ENCODE measurements at places on chromosomes 5 and 9. TPM values are rescaled to one million over a fixed set of nuclear protein-coding genes. Genes with fewer than 3 reads are reported as not detected.

GRCh38 chr9:116589392-116590354 is 97.4 kb upstream of the TRIM32 start:
- DNase-seq: no peak

DNA sequence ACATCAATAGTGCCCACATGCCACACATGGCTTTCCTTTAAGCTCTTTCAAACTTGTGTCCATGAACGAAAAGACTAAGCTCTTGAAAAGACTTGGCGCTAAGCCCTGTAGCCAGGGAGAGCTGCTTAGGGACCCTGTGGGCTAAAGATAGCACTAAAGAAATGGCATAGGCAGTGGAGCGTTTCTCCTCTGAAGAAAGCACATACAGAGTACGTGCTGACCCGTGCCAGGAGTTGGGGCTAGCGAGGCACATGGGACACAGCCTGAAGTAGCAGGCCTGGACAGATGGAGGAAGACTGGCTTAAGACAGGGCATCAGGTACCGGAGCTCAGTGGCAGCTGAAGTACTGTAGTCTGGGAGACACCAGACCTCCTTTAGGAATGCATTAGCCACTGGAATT is 39.7 kb downstream of the ADGRV1 start:
- DNase-seq: no peak

GRCh38 chr5:134525683-134526482 is 413 bp downstream of the JADE2 start:
- DNase-seq: peak; percentile 30

DNA sequence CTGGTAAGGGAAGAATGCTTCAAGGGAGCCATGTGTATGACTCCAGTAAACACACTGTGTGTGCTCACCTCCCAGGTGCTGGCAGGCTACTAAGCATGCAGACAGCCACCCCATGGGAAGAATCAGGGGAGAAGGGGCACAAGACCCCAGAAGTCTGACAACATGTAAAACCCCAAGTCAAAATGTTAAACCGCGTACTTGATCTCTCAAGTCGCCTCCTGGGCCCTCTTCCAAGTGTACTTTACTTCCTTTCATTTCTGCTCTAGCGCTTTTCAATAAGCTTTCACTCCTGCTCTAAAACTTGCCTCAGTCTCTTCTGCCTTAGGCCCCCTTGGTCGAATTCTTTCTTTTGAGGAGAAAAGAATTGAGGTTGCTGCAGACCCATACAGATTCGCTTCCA is 31.3 kb downstream of the DAPK1 start:
- DNase-seq: no peak

DNA sequence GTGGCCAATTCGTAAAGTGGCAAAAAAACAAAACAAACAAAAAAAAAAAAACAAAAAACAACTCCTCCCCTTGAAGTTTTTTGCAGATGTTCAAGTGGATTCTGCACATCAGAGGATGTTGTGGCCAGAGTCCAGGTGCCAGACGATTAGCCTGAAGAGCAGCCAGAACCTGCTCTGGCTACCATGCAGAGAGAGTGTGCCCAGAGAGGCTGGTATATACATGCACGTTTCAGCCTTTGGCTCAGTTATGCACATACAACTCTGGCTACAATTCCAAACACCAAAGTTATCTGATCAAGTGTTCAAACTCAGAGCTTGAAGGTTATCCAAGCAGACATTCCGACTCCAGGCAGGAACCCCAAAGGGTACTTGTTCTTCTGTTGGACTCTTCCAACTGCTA is 34.7 kb downstream of the GGTA1 start:
- no peak for DNase-seq

FOXD4L5 gene
- total RNA-seq: not detected

DENND1A gene
- 18.6 TPM for total RNA-seq

GMCL2 gene
- not detected for total RNA-seq

PDE4D gene
- total RNA-seq: 42.4 TPM

- no peak for DNase-seq
These were observed 28.1 kb downstream of the TGFBI start for GRCh38 chr5:136056771-136057335.

DNA sequence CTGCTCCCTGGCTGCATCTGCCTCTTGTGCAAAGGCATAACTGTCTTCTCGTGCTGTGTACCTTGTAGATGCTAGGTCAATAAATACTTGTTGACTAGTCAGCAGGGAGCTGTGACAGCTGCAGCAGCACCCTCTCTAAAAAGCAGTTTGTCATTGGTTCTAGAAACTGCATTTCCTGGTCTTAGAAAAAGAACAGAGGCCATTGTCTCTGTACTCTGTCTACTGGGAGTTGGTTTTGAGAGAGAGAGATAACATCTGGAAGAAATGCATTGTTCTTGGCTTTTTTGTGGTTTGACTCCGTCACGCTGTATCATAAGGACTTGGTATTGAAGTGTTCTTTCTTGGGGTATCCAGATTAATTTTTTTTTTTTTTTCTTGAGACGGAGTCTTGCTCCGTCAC is 32.3 kb downstream of the SH3GLB2 start:
- no peak for DNase-seq

TNIP1 gene
- total RNA-seq: 135 TPM

DNA sequence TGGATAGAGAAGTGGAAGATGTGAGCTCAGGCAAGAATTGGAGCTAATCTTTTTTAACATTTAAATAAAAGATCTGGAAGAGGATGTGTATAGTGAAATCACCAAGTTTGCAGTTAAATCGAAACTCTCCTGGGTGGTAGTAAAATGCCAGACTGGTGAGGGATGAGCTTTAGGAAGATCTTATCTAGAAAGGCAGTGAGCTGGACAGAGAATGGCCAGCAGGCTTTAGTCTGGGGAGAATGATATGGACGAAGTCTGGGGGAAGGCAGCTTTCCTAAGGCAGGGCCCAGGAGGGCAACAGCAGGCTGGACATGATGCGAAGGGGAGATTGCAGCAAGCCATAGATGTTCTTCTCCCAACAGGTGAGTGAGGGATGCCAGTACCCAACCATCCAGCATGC is 25.6 kb downstream of the UNC5A start:
- no peak for DNase-seq

- no peak for DNase-seq
These were observed 163.8 kb upstream of the TRPM3 start for GRCh38 chr9:71285191-71285656.

DNA sequence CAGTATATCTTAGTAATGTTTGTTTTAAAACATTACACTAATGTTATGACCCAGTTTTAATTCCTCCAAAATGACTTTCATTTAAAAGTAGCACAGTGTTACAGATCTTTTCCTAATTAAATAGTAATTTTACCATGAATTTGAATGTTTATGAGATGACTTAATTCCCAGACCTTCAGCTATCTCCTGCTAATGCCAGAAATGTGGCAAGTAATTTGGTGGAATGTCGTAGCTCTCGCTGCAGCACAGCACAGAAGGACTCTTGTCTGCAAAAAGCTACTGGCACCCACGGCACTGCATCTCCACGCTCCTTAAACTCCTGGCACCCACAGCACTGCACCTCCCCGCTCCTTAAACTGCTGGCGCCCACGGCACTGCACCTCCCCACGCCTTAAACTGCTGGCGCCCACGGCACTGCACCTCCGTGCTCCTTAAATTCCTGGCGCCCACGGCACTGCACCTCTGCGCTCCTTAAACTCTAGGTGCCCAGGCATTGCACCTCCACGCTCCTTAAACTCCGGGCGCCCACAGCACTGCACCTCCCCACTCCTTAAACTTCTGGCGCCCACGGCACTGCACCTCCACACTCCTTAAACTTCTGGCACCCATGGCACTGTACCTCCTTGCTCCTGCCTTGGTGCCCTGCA is 163.1 kb downstream of the CDK5RAP2 start:
- no peak for DNase-seq

DNA sequence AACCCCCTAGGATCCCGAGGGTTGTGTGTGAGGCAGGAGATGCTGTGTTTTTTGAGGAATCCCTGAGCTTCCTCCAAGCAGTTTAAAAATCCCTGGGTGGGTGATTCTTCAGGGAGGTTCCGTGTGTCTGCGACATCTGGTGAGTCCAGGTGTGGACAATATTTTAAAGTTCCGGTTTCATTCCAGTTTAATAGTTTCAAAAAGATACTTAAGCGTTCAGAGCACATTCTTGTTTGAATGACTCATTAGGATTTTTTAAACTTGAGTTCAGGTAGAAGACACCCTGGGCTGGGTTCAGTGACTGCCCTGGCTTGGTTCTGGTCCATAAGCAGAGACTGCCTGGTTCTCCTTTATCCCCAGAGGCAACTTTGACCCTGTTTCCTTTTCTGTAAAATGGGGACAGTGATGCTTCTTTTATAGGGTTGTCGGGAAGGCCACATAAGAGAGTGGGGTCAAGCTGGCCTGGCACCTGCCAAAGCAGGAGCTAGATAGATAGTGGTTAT is 119.2 kb downstream of the RGS3 start:
- no peak for DNase-seq

- no peak for DNase-seq
These were observed 161.1 kb downstream of the MAST4 start for GRCh38 chr5:66757219-66757833.

GRCh38 chr9:89400403-89401116 is 82.3 kb downstream of the SECISBP2 start:
- no peak for DNase-seq

- no peak for DNase-seq
These were observed 143.9 kb downstream of the C9orf50 start for GRCh38 chr9:129476821-129477611.

- DNase-seq: no peak
These were observed 13.0 kb upstream of the SCGB3A1 start for GRCh38 chr5:180604271-180604670.

C9orf50 gene
- not detected for total RNA-seq

- DNase-seq: no peak
These were observed 185.8 kb downstream of the KCTD16 start for GRCh38 chr5:144356489-144356888.

DNA sequence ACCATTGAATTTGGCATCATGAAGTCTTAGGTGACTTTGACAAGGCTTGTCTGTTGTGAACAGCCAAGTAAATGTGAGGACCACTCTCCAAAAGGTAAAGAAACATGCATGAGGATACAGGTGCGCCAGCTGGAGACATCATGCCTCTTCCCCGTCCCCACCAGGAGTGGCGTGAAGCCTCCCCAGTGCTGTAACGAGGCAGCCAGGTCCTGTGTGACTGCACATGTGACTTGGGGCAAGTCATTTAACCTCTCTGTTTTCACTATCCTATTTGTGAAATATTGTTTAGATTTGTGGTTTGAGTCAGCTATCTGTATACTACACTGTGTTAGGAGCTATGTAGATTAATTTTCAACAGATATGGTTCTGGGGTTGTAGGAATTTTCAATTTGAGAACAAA is 65.0 kb downstream of the DOCK8 start:
- DNase-seq: no peak

DNA sequence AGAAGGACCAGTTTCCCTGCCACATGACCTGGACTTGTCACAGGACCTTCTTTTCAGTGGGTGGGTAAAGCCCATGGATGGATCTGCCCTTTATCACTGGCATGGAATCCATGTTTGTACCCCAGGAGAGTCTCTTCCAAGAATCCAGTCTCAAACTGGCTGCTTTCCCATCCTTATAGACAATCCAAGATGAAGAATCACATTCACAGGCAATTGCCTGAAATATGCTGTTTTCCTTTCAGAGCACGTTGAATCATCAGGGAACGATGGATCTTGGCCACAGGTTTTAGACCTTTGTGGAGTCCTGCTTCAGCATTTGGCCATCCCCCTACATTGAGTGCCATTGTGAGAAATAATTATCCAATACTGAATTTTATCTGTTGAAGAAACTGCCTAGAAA is 319.8 kb downstream of the ASTN2 start:
- no peak for DNase-seq

ECSCR gene
- total RNA-seq: 37.5 TPM

GRCh38 chr9:106797299-106797698 is 65.7 kb upstream of the ZNF462 start:
- no peak for DNase-seq

DNA sequence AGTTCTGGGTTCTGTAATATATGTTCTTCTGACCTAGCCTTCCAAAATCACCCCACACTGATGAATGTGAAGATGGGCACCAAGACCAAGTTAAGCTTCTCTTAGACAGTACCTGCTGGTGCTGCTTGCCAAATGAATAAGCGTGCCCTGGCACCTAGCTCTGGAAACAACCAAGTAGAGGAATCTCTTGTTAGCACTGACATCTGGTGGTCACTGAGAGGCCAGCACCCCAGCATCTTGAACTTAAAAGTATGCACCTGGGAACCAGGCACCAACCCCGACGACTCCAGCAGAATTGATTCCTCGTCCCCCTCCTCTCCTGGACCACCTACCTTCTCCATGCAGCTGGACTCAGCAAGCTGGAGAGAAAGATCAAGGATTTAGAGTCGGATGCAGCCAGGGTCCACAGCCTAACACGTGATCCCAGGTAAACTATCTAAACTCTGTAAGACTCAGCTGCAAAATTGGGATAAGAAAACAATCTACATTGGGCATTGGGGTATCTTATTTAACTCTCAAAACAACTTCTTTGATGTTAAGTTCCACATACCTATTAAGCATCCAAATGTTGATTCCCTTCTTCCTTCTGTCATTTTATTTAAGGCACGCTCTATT is 89.8 kb downstream of the SLC1A3 start:
- no peak for DNase-seq

YIPF5 gene
- 30.5 TPM for total RNA-seq

DNA sequence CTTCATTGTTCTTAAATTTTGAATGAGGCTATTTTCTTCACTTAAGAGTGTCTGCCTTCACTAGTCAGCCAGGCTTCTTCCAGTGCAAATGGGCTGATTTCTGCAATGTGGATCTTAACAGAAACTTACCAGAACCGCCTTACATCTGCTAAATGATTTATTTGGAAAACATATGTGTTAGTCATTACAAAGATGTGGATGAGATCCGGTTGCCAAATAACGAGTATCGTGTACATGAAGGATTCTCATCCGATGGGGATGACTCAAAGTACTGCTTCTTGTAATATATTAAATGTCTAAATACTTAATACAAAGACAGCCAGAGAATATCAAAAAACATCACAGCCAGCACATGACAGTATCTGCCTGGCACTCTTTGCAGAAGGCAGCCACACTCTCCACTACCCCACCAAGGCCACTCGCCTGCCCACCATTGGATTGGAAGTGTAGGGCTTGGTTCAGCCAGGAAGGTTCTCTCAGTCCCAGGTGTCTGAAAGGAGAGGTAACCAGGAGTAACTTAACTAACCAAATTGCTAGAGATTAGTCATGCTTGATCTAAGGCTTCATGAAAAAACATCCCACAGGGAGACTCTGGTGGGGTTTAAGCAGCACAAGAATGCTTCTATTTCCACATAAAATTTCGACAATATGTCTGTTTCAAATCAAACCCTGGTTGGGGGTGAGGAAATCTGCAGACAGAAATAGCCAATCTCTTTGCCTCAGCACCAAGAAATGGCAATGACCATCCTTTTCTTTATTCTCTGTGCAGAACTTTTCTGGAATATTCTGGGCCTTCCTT is 174.8 kb downstream of the GADD45G start:
- DNase-seq: no peak

DNA sequence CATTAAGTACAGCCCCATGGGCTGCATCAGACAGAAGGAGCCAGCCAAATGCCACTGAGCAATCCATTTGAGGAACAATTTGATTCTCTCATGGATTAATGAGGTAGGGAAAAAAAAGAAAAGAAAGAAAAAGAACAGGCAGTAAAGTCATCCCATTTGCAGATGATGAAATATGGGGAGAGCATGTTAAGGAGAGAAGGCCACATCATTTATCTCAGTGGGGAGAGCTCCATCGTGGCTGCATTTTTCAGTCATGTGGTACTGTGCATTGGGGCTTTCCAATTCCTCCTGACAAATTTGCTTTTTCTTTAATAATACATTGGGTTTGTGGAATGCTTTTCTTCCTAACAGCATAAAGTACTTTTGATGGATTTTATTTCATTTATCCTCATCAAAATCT is 375.2 kb upstream of the TLE4 start:
- DNase-seq: no peak

UQCRQ gene
- 89.7 TPM for total RNA-seq

SAXO1 gene
- total RNA-seq: not detected

GRCh38 chr9:129933185-129934040 is 98.2 kb downstream of the USP20 start:
- no peak for DNase-seq

Measured in omental fat pad (tissue), 4 donors.